Ascending aorta (tissue), 2 donors: ENCODE measurements at places on chromosomes 5 and 9.

- DNase-seq, result no peak
These were observed 48.5 kb upstream of the MSX2 start for GRCh38 chr5:174675916-174676315.

GRCh38 chr9:102405218-102405867 is 589.8 kb upstream of the CYLC2 start:
- DNase-seq, result no peak

DNA sequence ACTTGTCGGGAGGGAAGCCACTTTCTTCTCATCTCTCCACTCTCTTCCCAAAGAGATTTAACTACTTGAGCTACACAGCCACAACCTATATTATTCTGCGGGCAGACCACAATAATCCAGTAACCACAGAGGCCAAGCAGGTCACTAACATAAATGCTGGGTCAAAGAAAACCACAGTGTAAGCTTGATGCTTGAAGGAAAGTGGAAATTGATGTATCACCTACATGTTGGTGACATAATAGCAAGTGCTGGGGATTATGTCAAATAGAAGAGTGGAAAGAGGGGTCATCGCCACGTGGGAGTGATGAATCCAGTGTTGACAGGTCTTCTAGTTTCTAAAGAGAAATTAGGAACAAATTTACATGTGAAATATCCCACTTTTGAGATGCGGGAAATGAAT is 40.9 kb downstream of the RFK start:
- no peak for DNase-seq

GRCh38 chr9:35868933-35869332 is 1.3 kb downstream of the OR13J1 start:
- DNase-seq, result no peak

- no peak for DNase-seq
These were observed 106.1 kb downstream of the UBAP2 start for GRCh38 chr9:33942471-33943083.

DNA sequence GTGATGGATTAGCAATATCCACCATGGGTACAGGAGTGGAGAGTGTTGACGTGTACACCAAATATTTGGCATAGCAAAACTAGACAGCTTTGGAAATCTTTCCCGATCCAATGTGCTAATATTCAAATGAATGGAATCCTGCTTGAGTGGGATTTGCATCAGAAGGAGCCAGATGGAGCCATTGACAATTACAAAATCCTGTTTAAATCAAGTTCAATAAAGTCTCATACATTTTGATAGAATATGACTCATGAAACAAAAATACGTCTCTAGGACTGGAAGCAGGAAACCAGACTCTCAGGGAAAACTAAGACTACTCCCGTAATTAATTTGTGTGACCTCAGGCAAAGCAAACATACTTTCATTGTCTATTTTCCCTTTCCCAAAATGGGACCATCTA is 13.0 kb downstream of the TNC start:
- DNase-seq, result no peak

DNA sequence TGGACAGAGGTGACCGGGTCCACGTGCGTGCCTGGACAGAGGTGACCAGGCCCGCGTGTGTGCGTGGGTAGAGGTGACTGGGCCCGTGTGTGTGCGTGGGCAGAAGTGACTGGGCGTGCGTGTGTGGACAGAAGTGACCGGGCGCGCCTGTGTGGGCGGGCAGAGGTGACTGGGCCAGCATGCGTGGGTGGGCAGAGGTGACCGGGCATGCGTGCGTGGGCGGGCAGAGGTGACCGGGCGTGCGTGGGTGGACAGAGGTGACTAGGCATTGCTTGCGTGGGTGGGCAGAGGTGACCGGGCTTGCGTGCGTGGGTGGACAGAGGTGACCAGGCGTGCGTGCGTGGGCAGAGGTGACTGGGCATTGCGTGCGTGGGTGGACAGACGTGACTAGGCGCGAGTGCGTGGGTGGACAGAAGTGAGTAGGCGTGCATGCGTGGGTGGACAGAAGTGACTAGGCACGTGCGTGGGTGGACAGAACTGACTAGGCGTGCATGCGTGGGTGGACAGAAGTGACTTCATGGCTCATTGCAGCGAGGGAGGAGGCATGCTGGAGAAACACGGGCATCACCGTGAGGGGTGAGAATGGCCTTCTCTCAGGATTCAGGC is 254.1 kb upstream of the IRX4 start:
- DNase-seq, result no peak

- DNase-seq, result no peak
These were observed 31.9 kb upstream of the ENTREP1 start for GRCh38 chr9:69293156-69293555.

DNA sequence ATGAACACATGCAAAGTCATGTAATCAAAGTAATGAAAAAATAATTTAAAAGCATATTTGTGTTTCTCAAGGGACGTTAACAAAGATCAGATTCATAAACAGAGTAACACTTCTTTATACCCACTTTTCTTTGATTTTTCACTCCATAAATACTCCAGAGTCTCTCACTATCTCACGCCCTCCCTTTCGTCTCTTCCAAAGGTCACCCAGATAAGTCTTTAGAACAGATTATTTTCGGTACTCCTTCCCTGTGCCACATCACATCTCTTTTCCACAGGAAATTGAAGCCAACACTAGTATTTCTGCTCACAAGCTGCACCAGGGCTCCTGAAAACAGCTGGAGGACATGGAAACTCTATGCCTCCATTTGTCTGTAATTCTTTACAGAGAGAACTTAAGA is 15.4 kb upstream of the ALDOB start:
- DNase-seq, result no peak

GRCh38 chr5:35338157-35338453 is 107.8 kb upstream of the PRLR start:
- DNase-seq, result no peak

- DNase-seq, result peak; percentile 19
These were observed 94.2 kb upstream of the MVB12B start for GRCh38 chr9:126232461-126232860.

DNA sequence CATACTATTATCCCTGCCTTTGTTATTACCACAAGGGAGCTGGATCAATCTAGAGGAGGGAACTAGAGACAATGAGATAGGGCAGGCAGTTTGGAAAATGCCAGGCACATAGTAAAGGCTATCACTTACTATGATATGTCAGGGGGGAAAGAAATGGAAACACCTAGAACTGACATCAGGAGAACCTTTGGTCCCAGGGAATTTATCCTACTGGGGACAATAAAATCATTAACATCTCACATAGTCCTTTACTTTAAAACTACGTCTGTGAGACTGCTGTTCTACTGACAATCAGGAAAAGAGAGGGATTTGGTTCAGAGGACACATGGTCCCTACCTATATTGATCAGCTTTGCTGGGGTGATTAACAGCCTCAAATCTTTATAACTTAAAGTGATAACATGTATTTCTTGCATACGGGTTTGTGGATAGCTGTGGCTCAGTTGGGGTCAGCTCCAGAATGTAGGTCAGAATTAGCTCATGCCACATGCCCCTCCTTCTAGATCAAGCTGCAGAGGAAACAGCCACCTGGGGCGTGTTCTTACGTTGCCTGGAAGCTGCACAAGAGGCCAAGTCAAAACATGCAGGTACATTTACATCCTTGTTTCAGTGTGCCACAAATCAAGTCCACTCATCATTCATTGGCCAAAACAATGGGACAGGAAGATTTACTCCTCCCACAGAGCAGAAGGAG is 43.9 kb upstream of the ALDOB start:
- DNase-seq, result no peak

DNA sequence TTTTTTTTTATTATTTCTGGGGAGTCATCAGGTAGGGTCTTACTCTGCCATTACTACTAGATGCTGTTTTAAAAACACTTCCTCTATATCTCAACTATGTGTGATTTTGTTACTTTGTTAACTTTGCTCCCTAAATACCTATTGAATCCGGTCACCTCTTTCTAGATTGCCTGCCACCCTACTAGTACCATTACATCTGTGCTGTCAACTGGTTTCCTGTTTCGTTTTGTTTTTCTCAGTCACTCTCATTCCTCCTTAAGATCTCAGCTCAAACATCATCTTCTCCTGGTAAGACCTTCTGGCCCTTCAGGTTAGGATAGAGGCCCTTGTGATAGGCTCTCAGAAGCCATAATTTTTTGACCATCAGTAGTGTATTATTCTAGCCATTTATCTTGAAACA is 324.2 kb upstream of the ATP10B start:
- DNase-seq, result no peak

- no peak for DNase-seq
These were observed 22.6 kb downstream of the QRFP start for GRCh38 chr9:130873966-130874365.
